ENCODE measurements at places on chromosomes 5 and 9.
A peak's percentile ranks its signal among the peaks of the same experiment; 100 is the strongest.

GRCh38 chr9:104869811-104870210 is 58.1 kb downstream of the ABCA1 start:
- no peak for DNase-seq

GRCh38 chr5:140131967-140132409 is 6.3 kb downstream of the IGIP start:
- no peak for DNase-seq

DNA sequence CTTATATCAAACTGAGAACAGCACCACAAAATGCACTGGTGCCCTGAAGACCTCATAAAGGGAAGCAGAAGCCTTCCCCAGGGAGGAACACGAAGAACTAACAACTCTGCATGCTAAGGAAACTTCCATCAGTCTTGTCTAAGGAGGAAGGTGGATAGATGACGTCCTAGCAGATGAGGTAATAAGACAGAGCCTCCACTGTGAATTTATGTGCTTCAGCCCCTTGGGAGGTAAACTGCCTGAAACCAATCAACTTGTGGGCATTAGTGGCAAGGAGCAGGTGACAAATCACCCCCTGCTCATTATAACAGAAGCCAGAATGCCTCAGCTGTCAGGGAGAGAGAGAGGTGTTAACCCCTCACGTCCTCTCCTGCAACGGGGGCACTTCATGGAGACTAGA is 48.9 kb upstream of the SPIN1 start:
- DNase-seq: no peak

DNA sequence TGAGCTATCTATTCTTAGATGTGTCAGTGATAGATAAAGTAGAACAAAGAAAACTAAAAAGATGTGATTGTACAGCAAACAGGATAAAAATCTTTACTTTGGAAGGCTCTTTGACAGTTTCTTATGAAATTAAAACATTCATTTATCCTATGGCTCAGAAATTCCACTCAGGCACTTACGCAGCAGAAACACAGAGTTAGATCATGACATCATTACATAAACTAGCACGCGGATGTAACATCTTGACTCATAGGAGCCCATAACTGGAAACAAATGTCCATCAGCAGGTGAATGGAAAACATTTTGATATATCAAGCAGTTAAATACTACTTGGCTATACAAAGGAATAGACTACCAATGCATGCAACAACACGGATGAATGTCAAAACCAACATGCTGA is 45.3 kb downstream of the ICE1 start:
- no peak for DNase-seq

DNA sequence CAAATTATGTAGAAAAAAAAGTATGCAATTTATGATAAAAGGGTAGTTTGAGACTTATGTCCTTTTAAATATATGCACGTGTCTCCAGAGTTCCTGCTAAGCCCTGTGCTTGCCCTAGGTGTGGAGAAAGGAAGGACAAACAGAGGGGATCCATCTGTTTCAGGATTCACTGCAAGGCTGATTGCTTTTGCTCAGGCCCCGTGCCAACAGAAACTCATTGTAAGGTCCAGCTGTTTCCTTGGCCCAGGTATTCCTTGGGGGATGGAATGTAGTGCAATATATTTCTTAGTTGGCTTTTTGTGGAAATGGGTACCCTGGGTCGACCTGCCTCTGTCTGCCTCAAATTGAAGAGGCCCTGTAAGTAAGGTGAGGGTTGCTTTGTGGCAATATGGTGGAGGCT is 268.6 kb upstream of the CLINT1 start:
- DNase-seq: peak; percentile 72

DNA sequence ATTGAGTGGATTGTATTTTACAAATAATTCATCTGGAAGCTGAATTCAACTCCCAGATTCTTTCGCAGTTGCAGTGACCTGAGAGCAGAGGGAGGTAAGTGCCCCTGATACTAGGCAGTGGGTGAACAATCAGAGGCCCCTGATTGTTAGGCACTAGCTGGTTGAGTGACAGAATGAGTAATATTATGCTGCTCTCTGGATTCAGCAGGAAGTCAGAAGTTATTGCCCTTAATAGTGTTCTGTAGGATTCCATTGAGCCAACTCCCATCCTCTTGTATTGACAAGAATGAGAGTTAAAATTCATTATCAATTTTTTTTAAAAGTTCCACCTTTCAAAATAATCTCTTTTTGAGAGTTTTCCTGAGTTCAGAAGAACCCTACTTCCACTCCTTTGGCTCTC is 301.2 kb downstream of the DTWD2 start:
- no peak for DNase-seq

- DNase-seq: no peak
Measured at GRCh38 chr9:13684656-13685055, 405.2 kb upstream of the MPDZ start.

DNA sequence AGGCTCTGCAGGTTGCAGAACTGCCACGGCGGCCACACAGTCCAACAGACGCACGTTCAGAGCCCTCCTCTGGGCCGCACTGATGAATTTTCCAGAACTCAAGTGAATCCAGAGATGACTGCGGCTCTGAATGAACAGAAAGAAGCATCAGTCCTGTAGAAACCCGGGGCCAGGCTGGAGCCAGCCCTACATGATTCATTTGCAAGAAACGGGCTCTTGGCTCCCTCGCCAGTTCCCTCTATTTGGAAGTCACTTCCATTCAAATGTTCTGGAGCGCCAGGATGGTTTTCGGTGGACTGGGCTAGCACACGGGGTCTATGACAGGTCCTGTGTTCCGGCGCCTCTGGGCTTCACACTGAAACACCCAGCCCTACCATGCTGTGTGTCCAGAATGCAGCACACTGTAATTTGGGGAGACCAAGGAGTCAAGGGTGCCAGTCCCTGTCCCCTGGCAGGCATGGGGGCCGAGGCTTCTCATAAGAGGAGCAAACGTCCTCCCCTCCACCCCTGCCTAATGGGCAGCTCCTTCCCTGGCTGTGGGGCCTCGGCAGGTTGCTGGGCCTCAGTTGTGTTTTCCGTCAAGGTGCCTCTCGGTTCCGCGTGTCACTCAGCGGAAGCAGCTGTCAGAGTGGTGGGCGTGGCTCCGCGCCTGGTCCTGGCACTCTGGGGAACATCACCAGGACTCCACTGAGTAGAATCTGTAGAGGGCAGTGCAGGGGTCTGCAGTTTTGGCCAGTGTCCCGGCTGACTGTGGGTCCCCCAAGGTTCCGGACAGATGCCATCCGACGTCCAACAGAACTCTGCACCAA is 18.1 kb upstream of the COL5A1 start:
- DNase-seq: no peak

GRCh38 chr5:4295663-4296339 is 700.2 kb downstream of the IRX1 start:
- DNase-seq: no peak

- DNase-seq: no peak
Measured at GRCh38 chr9:113389451-113389850, 11.6 kb downstream of the ALAD start.

DNA sequence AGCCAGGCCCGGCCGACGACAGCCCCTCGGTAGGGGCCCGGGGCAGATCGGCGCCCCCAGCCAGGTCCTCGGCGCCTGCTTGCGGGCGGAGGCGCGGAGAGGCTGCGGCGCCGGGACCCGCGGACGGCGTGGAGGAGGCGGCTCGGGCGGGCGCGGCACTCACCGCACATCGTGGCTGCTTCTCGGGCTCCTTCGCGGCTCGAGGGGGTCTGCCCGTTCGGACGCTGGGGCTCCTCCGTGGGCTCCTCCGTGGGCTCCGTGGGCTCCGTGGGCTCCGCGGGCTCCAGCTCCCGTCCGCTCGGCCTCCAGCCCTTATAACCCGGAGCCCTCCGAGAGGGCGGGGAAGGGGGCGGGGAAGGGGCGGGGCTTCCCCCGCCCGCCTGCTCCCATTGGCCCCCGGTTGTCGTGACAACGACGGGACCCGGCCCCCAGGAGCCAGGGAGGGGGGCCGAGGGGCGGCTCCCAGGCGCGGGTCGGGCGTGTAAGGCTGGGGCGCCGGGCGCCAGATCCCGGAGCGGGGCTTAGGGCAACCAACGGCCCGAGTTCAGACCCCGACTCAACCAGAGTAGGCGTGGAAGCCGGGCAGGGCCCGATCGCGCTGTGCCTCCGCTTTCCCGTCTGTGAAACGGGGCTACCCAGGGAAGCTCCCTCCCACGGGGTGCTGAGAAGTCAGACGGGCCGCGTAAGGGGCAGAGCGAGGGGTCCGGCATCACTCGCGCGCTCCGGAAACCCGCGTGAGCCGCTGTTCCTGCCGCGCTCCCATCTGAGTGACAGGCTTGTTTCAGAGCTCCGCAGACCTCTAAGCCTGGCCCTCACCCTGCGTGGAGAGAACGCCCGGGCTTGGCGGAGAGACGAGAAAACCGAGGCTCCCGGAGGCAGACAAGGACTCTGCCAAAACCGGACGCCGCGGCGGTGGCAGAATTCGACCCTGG is at the start of gene GFPT2:
GFPT2 (minus strand) TSS at position 289 of the 932 bp plus-strand sequence; CDS start at position 170, 119 bp downstream.
- peak; percentile 35 for DNase-seq

DNA sequence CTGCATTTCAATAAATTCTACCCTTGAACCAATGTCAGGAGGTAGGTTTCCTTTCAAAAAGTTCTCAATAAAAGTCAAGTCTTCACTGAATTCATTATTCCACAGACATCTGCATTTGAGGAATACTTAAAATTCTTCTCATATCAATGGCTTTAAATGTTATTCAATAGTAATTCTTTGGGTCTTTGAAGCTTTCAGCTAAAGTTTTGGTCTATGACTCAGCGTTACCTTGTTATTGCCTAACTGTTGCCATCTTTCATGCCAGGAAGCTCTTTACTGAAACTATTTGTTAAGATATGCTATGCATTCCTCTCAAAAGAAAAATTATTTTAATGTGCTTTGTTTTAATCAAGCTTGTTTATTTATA is 170.5 kb downstream of the NNT start:
- no peak for DNase-seq

DNA sequence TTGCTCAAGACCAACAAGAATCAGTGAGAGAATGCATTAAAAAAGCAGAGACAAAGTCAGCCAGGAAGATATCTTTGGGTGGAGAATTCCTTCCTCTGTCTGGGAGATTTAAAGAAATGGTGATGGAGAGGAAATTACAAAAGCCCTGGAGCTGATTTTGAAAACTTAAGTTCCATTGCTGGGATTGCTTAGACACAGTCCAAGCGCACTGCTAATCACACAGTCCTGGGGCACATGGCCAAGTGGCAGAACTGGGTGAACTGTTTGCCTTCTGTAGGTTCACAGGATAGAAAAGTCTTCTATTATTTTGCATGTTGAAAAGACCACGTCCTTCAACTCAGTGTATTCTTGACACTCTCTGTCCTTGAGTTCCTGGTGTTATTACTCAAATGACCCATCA is 284.9 kb upstream of the FBXL7 start:
- DNase-seq: no peak

GRCh38 chr9:87592554-87593358 is 95.1 kb downstream of the DAPK1 start:
- peak; percentile 17 for DNase-seq

- no peak for DNase-seq
Measured at GRCh38 chr5:172886974-172887501, 53.0 kb downstream of the ERGIC1 start.

DNA sequence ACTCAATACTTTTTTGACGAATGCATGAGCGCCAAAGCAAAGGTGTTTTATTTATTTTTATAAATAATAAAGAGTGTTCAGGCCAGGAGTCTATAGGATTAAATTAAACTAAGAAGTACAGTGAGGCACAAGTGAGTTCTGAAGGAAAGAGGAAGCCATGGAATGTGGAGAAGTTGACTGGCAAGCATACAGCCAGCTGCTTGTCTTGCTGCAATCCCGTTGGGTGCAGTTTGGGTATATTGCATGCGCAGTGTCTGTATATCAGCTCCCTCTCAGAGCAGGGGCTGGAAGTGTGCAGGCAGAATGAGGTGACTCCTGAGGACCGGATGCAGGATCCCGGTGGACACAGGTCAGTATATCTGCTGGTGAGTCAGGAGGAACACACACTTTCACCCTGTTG is 315.6 kb downstream of the ZSWIM6 start:
- DNase-seq: no peak

GRCh38 chr9:33244137-33244784 is 4.3 kb downstream of the SPINK4 start:
- DNase-seq: no peak

DNA sequence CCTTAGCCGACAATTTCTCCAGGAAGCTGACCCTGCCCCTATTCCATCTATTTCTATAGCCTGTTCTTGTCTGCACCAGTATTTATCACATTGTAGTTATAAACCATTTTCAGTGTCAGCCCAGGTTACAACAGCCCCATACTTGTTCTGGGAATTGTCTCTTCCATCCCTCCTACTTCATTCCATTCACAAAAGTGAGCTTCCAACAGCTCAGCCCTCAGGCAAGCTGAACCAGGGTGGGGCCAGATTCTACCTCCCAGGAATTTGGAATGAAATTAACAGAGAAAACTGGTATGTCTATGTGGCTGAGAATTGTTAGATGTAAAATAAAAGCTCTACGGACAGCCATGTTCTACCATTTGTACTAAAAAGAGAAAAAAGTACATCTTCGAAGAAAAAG is 36.1 kb downstream of the STRBP start:
- DNase-seq: no peak

DNA sequence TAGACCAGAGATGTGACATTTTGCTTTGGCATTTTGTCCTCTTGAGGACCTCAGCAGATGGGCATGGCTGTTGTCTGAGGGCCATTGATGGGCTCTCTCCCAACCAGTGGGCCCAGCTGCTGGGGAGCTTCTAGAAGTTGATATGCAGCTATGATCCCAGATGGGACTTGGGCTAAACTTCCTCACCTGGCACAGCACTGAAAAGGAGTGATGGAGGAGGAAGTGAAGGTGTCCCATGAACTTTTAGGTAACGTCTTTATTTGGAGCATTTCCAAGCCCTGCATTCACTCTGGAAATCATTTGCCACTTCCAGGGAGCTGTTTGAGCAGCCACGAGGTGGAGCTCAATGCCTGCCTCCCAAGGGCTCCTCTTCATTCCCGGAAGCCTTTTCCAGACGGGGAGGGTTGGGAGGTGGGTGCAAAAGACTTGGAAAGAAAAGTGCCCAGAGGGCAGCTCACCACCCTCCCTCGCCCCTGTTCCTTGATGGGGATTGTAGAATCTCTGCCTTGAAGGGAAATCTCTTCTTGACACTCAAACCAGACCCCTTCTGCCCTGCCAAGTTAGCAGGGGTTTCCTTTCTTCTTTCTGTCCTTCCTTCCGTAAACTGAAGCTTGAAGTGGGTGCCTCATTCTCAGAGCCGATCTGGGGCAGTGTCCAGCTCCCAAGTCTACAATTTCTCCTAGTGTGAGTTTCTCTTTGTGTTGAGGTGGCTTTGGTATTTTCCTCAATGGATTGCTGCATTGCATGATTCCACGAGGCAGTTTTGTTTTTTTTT is 18.1 kb upstream of the NEUROG1 start:
- DNase-seq: peak; percentile 26

Measured in DMS 273 treated with DMSO at 0.1 percent for 48 hours (cell line).